Stimulated activated CD4-positive, alpha-beta T cell treated with anti-CD3 and anti-CD28 coated beads, Interleukin-2, amount 100 ng/mL, for 24 hours (primary cell): ENCODE measurements at places on chromosomes 1 and 21.

DNA sequence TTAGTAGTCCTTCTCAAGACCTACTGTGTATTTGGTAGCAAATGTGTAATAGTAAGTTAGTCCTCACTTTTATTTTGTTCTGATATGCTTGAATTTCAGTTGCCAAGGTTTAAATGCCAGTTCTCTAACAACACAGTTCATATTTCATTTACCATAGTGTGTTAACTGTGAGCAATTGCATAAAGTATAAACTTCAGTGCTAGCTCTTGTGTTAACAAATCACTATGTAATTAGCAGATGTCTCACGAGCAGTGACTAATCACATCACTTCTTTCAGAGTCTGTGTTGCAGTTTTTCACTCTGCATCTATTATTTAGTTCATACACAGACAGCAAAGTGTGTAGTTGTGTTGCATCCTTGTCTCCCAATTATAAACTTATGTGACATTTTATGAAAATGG, 47.8 kb downstream of the ZMYM4 start:
- no peak for DNase-seq

GRCh38 chr1:67261680-67262079, 46.0 kb upstream of the IL12RB2 start:
- peak; percentile 25 for DNase-seq

GRCh38 chr1:150484861-150485260, 2.4 kb upstream of the TARS2 start:
- DNase-seq: no peak

DNA sequence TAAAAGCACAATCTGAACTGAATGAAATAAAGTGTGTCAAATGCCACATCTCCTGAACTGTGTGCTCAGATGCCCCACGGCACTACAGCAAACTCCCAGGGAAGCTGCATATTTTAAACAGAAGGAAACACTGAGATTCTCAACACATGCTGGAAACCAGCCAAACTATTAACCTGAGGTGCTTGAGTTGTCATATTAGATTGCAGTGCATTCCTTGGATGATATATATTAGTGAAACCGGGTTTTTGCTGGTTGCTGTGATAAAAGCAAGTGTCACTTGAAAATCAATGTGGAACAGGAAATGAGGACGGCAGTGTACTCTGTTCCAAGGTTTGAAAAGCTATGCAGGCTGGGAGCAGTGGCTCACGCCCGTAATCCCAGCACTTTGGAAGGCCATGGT, 8.7 kb downstream of the SYNJ1 start:
- DNase-seq: no peak

DNA sequence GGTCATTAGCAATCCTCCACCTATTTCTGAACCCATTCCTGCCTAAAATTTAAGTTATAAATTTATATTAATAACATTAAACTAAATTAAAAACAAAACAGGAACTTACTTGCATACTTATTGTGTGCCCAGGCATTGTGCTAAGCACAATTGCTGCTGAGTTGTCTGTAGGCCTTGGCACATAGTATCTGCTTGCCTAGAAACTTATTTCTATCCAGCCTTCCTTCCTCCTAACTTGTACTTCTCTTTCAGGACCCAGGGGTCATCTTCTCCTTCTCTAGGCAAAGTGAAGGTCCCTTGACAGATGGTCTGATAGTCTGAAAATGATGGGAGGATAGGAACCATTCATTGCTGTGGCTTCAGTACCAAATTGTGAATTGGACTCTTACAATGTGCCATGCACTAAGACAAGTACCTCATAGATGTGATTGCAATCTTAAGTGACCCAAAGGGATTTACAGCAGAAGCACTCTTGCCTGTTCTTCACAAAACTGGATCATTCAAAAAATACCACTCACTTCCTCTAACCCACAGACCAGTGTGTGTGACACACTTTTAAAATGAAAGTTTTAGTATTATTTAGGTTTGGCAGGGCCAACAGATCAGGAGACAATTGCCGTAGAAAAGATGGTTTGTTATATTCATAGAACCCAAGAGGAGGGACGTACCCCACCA, 10.3 kb upstream of the CD101 start:
- DNase-seq: no peak

- DNase-seq: peak; percentile 28
These were observed 1.1 kb downstream of the S100A11 start for GRCh38 chr1:152035539-152036266.

- peak; percentile 24 for DNase-seq
These were observed 221.6 kb upstream of the VAMP3 start for GRCh38 chr1:7549277-7550161.
